ENCODE measurements at places on chromosomes 7 and 10. TPM values are rescaled to one million over a fixed set of nuclear protein-coding genes. Genes with fewer than 3 reads are reported as not detected.

HOXA9 gene
- total RNA-seq: 20.0 TPM

GRCh38 chr7:16524332-16524731 lies 2.3 kb upstream of the LRRC72 start:
- DNase-seq: no peak

- DNase-seq: no peak
Observed at GRCh38 chr10:4141471-4141870, 356.5 kb upstream of the KLF6 start.

- no peak for DNase-seq
Observed at GRCh38 chr10:77138541-77138940, 499.1 kb downstream of the KCNMA1 start.

- DNase-seq: no peak
Observed at GRCh38 chr10:102673236-102673818, 29.0 kb downstream of the TRIM8 start.

Data from gastrocnemius medialis (tissue), 4 donors.